ENCODE measurements at places on chromosomes 7 and 10. TPM values are rescaled to one million over a fixed set of nuclear protein-coding genes. Genes with fewer than 3 reads are reported as not detected.

- DNase-seq: peak; percentile 88
Observed at GRCh38 chr10:44647877-44648542, 263.1 kb upstream of the CXCL12 start.

DNA sequence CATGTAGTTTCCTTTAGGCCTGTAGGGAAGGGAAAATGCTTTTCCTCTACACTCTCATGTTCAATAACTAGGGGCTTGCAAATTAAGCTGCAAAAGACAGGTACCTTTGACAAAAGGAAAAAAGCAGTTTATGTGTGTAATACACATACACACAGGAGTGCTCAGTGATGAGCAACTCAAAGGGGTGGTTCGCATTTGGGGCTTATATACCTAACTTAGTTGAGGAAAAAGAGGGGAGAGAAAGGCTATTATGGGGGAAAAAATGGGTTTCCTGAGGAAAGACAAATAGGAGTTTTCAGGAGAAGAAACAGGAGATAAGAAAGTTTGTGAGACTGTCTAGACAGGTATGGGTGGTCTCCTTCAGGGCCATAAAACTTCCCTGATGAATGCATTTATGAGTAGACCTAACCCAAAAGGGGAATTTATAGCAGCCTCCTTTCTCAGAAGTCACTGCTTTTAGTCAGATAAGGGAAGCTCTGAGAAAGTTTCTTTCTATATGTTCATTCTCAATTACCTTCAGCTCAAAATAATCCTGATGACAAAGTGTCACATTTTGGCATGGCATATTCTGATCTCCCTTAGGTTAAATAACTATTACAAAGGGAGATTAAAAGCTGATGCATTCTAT, 55.2 kb upstream of the EZH2 start:
- no peak for DNase-seq

DNA sequence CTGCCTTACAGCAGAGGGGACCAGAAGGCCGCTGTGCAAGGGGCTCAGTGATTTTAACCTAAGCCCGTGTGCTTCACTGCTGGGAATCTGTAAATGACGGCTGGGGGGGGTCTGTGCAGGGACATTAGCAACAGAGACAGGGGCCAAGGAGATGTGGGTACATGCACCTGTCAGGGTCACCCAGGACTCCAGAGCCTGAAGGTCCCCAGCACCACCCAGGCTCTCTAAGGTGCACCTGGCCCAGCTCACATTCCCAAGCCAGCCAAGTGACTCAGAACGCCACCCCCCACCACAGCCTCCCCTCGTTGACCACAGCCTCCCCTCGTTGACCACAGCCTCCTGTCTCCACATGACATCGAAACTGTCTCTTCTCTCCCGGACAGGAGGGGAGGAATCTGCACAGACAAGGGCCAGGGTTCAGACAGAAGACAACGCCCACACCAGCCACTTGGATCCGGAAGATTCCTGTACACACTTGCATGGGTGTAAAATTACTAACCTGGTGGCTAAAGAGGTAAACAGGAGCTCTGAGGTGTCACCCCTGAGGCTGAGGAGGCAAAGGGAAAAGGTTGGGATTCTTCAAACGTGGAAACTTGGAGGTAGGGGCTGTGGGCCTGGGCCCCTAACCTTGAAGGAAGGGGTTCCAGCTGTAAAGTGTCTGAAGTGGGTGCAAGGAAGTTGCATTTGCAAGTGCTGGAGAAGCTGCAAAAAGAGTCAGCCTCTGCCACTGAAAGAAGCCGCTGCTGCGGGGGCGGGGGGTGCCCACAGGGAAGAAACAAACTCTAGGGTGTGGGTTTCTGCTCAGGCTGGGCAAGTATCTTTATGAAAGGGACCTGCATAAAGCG, 27.0 kb downstream of the CALML3 start:
- DNase-seq: no peak

SLC13A1 gene
- not detected for total RNA-seq

GRCh38 chr10:17669185-17669872, 25.4 kb downstream of the STAM start:
- DNase-seq: no peak

OR2A12 gene
- not detected for total RNA-seq

All from GM23248 (cell line).